Thoracic aorta (tissue), 2 donors: ENCODE measurements at places on chromosomes 16 and 17.

DNA sequence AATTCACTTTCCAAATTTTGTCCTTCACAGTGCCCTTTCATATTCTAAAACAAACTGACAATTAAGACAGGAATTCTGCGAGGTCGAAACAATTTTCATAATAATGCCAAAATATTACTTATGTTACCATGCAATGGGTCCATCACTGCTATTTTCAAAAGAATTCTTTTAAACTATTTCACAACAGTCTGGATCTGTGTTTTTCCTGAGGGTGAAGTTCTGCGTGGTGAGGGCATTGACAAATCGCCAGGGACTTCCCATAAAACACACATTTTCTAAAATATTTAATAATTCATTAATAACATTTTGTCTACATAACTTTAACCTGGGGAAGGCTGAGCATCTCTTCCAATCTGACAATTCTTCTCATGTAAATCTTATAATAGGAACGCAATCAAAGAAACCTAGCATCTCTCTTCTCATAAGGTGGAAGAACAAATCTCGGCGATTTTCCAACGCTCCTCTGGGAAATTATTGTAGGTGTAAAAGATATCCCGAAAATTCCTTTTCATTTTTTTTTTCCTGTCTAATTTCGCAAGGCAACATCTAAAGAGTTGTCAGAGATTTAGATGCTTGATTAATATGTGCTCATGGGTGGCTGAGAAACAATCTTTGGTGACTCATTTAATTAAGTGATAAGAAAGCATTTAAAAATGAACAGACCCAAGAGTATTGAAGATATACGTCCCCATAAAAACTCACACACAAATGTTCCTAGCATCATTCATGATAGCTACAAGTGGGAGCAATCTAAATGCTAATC is 41.5 kb downstream of the CALB2 start:
- no peak for DNase-seq

- DNase-seq = no peak
Observed at GRCh38 chr17:38674014-38674748, 576 bp downstream of the EPOP start.

DNA sequence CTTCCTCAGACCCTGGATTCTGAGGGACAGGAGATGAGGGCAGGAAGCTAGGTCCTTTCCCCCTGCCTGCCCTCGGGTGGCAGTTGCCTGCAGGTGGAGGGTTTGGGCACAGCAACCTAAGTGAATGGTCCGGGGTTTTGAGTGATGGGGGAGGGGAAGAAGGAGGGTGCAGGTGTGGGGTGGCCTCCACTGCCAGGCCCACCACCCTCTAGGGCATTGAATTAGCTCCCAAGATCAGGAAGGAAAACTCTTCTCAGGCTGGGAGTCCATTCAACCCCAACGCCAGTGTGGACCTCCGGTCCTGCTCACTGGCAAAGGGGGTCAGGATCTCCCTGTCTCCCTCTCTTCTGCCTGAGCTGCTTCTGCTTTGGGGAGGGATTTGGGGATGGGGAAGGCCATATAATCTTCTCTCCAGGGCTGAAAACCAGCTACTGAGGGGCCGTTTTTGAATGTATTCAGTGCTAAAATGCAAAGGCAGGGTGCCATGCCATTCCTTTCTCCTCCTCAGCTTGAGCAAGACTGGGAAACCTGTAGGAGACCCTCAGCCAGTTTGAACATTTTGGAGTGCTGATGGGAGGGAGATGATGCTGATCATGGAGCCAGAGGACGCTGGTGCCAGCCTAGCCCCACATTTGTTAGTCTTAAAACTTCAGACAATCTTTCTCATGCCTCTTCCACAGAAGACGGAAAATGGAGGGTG is 18.8 kb downstream of the GRB7 start:
- no peak for DNase-seq

DNA sequence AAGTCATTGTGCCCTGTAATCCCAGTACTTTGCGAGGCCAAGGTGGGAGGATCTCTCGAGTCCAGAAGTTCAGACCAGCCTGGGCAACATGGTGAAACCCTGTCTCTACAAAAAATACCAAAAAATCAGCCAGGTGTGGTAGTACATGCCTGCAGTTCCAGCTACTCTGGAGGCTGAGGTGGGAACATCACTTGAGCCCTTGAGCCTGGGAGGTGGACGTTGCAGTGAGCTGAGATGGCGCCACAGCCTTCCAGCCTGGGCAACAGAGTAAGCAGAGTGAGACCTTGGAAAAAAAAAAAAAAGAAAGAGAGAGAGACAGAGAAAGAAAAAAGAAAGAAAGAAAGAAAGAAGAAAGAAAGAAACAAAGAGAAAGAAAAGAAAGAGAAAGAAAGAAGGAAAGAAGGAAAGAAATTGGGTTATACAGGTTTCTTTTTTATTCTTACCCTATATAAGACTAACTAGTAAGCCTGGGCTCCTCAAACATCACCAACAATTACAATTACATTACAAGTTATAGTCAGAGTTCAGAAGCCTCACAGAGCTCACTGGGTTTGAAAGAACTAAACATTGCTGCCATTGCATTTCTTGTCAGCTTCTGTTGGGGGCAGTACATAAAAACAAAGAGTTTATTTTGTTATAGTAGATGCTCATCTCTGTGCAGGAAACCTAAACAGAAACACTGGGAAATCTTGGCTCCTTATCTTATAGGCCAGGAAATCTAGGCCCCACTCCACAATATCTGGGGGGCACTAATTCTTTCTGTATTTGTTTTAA is 6.7 kb upstream of the ABCA9 start:
- no peak for DNase-seq

DNA sequence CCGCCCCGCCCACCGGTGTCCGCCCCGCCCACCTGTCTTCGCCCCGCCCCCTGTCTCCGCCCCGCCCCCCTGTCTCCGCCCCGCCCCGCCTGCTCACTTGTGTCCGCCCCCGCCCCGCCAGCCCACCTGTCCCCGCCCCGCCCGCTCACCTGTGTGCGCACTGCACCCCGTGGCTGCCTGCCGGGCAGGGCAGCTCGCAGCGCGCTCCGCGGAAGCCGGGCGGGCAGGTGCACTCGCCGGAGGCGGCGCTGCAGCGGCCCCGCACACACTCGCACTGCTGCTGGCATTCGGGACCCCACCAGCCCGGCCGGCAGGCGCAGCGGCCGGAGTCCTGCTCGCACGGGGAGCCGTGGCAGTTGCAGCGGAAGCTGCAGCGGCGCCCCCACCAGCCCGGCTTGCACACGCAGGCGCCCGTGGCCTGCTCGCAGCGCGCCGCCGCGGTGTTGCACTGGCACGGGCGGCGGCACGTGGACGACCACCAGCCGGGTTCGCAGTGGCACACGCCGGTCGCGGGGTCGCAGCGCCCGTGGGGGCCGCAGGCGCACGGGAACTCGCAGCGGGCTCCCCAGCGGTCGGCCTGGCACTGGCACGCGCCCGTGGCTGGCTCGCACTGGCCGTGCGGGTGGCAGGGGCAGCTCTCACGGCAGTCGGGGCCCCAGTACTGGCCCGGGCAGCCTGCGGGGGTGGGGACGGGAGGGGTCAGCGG is 2.1 kb downstream of the SCARF1 start:
- no peak for DNase-seq
